A673 (cell line): ENCODE measurements at places on chromosomes 11 and 22.

- DNase-seq, result no peak
These were observed 1.4 kb downstream of the CRY2 start for GRCh38 chr11:45848654-45849081.

DNA sequence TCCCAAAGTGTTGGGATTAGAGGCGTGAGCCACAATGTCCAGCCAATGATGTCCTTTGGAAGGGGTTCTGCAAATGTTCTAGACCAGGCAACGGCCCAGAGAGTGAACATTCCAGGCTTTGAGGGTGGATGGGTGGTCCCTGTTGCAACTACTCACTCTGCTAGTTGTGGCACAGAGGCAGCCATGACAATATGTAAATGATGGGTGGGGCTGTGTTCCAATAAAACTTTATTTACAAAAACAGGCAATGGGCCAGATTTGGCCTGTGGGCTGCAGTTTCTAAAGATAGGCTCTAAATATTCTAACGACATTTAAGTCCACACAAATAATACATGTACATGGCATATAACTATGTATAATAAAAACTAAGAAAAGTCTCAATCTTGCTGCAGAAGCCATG, 276.3 kb downstream of the CTTN start:
- no peak for DNase-seq

GRCh38 chr11:73856031-73856567, 20.5 kb downstream of the COA4 start:
- no peak for DNase-seq

GRCh38 chr11:118396097-118396501, 5.3 kb upstream of the ATP5MG start:
- no peak for DNase-seq

GRCh38 chr22:37681556-37682049, 4.5 kb upstream of the NOL12 start:
- DNase-seq, result peak; percentile 80

- DNase-seq, result peak; percentile 94
These were observed 125.2 kb downstream of the ST3GAL4 start for GRCh38 chr11:126480410-126481302.

DNA sequence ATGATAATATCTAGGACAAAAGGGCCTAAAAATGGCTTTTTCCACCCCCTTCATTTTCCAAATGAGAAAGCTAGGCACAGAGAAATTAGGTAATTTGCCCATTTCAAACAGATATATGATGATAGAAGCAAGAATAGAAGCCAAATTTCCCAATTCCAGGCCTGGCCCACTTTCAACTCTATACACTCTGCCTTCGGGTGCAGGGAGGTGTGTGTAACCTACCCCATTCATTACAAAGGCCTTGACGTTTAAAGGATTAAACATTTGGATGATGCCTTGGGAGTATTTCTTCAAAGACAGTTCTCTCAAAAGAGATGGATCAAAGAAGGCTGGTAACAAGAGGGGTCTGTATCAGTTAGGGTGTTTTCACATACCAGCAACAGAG, 134.1 kb downstream of the CCDC34 start:
- DNase-seq, result no peak

- DNase-seq, result no peak
These were observed 7.2 kb downstream of the TMEM86A start for GRCh38 chr11:18705651-18706281.

GRCh38 chr22:40426594-40427333, 56.4 kb downstream of the SGSM3 start:
- DNase-seq, result no peak

DNA sequence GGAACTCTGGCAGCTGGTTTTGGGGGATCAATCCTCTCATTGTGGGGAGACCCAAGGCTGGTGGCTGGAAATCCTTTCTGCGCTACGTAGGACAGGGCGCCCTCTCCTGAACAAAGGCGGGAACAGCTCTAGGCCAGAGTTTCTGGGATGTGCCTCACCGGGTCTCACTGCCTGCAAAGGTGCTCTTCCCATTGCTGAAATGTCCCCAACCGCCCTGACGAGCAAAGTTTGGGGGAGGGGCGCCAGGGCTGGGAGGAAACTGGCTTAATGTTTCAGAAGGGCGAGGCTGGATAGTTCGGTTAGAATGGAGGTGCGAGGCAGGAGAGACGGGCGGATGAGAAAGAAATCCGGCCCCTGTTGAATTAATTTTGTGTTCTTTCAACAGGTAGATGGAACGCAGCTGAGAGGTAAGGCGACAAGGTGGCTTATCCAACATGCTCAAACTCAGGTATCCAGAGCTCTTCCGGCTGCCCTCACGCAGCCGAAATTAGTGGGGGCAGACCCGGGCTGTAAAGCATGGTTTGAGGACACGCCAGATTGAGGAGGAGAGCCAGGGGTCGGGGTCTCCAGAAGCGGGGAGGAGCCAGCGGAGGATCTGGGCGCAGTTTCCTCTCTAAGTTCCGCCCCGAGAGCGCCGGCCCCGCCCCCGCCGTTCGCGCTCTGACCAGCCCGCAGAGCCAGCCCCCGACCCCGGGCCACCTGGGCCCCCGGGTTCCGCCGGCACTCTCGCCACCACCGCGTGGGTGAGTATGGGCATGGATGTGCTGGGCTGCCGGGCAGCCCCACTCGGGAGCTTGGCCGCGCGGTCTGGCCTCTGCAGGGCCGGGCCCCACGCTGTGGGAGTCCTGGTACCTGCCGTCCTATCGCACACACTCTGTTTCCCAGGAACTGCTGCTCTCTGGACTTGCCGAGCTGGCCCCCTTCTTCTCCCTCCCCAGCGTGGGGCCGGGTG, at the start of gene PGAP2:
PGAP2 (plus strand) TSS at position 652 of the 952 bp plus-strand sequence. CDS start 2,700 bp downstream, outside the sequence.
- DNase-seq, result peak; percentile 72

GRCh38 chr11:6586434-6587359, 16.7 kb downstream of the RRP8 start:
- no peak for DNase-seq

GRCh38 chr22:48811885-48812284, 1015.8 kb downstream of the BRD1 start:
- DNase-seq, result no peak

GRCh38 chr11:9753021-9753420, 89.1 kb downstream of the SWAP70 start:
- DNase-seq, result no peak

- no peak for DNase-seq
These were observed 258.0 kb downstream of the TENM4 start for GRCh38 chr11:79182794-79183193.

DNA sequence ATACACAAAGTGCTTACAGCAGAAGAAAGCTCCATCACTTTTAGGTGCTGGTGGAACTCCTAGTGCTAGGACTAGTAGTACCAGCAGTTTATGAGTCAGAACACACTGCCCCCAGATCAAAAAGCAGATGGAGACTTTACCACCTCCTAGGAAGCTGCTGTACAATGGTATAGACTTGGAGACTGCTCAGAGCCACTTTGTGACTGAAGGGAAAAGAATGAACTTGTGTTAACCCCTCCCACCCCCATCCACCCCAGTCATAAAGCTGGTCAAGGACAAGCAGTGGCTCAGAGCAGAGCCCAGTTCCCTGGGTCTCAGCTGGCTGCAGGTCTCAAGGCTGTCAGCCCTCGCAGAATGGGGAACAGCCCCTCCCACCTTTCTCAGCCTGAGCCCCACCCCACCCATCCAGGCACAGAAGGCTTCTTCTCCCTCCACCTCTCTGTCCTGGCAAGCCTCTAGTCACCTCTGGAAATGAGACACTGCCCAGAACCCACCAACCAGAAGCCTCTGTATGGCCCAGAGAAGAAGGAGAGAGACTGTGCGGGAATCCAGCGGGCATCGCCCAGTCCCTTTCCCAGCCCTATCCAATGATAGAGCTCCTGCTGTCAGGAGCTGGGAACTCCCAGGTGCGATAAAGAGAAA, 23.8 kb downstream of the PACSIN2 start:
- DNase-seq, result no peak

DNA sequence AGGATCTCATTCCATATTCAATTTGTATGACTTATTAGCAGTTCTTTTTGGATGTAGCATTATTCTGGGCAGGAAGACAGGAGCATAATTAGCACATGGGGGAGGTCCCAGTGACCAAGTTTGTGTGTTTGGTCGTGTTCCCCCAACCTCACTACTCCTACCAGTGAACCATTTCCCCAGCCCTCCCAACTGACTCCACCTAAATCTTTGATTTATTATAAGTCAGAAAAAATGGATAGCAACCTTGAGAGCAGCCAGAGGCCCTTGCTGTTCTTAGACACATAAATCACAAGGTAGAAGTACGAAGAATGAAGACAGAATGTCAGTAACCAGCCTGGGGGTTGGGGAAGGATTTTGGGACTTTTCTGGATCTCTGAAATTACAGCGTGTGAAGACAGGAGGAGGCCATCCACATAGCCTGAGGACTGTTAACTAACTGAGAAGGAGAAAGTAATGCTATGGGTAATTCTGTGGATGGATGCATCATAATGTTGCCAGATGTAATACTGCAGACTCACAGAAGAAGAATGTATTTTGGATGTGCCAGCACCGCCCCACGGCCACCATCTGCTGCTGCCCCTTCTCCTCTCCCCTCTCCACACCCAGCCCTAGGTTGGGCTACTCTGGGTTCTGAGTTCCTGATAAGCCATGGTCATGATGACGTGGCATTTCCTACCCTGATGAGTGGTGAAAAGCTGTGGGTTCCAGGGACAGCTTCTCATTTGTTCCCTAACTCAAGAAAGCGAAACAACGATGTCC, 124.3 kb upstream of the TTC12 start:
- DNase-seq, result no peak

- DNase-seq, result no peak
These were observed 229.9 kb downstream of the ST3GAL4 start for GRCh38 chr11:126585388-126585773.

DNA sequence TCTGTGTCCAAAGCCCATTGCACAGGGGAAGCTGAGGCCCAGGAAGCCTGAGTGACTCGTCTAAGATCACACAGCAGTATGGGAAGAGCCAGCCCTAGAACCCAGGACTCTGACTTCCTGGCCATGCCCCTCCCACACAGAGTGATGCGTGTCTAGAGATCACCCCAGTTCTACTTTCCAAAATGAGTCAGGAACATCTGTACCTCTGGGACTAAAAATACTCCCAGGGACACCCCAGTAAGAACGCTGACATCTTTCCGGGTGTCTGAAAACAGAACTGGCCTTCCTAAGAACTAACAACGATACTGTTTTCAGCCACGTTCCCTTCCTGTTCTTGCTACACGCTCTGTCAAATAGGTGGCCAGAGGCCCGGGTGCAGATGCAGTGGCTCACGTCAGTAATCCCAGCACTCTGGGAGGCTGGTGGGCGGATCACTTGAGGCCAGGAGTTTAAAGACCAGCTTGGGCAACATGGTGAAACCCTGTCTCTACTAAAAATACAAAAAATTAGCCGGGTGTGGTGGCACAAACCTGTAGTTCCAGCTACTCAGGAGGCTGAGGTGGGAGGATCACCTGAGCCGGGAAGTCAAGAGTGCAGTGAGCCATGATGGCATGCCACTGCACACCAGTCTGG, 21.7 kb upstream of the PDGFB start:
- no peak for DNase-seq

DNA sequence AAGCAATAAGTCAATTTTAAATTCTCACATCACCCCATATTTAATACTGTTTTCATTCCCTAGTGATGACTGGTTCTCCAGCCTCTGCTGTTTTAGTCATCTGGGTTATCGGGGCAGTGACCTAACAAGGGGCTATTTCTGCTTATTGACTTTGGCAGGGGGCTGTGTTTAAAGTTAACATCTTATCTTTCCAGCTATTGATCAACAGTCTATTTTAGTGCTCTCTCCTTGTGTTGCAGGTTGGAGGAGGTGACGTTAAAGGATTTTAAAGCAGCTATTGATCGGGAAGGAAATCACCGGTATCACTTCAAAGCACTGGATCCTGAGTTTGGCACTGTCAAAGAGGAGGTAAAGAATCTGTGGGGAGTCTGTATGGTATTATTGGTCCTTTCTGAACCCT, 7.7 kb upstream of the DLAT start:
- DNase-seq, result no peak

GRCh38 chr11:2466869-2467694, 22.3 kb downstream of the KCNQ1 start:
- no peak for DNase-seq

DNA sequence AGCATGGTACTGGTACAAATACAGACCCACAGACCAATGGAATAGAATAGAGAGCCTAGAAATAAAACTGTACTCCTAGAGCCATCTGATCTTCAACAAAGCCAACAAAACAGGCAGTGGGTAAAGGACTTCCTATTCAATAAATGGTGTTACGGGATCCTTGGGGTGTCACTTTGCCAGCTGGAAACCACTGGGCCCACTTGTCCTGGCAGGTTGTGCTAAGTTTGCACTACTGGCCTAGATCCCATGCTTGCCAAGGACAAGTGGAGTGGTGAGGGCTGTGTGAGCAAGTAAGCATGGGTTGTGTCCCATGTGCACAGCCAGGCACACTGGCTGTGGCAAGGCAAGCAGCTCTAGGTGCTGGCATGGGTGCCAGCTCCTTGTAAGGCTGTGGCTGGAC, 8.8 kb upstream of the ISX start:
- DNase-seq, result no peak

GRCh38 chr22:17779286-17780115, 5.2 kb upstream of the BID start:
- DNase-seq, result peak; percentile 37

- peak; percentile 15 for DNase-seq
These were observed 185.3 kb upstream of the LARGE1 start for GRCh38 chr22:34105461-34106062.

DNA sequence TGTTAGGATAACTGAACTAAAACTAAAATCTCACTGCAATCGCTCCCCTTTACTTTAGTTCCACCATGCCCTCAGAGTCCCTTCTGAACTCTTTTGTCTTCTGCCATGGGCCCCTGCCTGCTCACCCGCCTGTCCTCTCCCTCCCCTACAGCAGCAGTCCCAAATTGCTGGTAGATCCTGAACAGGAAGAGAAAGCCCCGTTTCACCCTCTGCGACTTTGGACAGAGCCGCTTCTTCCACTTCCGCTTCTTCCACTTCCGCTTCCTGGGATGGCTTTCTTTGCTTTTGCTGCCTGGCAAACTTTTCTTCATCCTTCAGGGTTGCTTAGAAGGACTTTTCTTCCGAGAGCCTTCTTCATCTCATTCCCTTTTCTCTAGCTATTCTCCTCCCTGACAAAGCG, 35.7 kb upstream of the TLCD5 start:
- no peak for DNase-seq

GRCh38 chr11:73454987-73455386, 78.8 kb downstream of the RELT start:
- DNase-seq, result no peak

GRCh38 chr11:112113539-112114457, 27.1 kb downstream of the SDHD start:
- peak; percentile 82 for DNase-seq

GRCh38 chr22:32888976-32889375, 87.5 kb downstream of the TIMP3 start:
- DNase-seq, result no peak

DNA sequence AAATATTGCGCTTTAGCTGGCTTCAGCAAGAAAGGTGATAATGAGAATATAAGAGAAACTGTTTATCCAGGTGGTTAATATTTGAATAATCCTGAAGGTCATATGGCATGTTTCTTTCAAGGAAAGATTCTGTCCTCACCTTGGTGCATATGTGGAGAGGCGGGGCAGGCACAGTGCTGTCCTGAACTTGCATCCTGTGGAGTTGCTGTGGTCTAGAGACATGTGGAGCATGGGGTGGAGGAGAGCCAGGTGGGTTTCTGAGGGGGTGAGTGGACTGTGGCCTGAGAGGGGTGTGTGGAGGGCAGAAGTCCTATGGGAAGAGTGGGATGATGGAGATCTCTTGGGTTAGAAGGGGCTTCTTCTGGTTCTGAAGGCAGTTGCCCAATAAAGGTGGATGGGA, 65.5 kb downstream of the GRIK4 start:
- no peak for DNase-seq

- DNase-seq, result no peak
These were observed 285.1 kb downstream of the TBC1D22A start for GRCh38 chr22:47047321-47048122.
